PC-3 (cell line): ENCODE measurements at places on chromosomes 5 and 9. TPM values are rescaled to one million over a fixed set of nuclear protein-coding genes. Genes with fewer than 3 reads are reported as not detected.

Gene PCDHB15
- total RNA-seq: not detected in 2 replicates

Gene PCDHGB2
- 1.4 and 2.2 TPM in 2 replicates for total RNA-seq

Gene DAB2IP
- total RNA-seq: 15.2 and 17.6 TPM in 2 replicates

Gene ACTBL2
- 0.11 and 0.12 TPM in 2 replicates for total RNA-seq

Gene SLC6A19
- total RNA-seq: not detected in 2 replicates

Gene NMRK1
- 7.0 and 9.7 TPM in 2 replicates for total RNA-seq

Gene PCDHA4
- total RNA-seq: 1.5 and 1.6 TPM in 2 replicates

Gene PCDHGA6
- total RNA-seq: 1.3 and 1.6 TPM in 2 replicates

GRCh38 chr9:96139592-96140295 is 162.2 kb downstream of the HSD17B3 start:
- H3K27ac ChIP-seq: no peak overlapping the region
- no peaks in the 10 kb centered on the region; the same call in 1 of the 2 replicates for H3K4me1 ChIP-seq
- H3K4me3 ChIP-seq: no peak overlapping the region
- H3K27me3 ChIP-seq: 0 out of 2 replicates have a peak, but pooled peaks cover 17% of the 10 kb centered on the region
- DNase-seq: peak; percentile 11

DNA sequence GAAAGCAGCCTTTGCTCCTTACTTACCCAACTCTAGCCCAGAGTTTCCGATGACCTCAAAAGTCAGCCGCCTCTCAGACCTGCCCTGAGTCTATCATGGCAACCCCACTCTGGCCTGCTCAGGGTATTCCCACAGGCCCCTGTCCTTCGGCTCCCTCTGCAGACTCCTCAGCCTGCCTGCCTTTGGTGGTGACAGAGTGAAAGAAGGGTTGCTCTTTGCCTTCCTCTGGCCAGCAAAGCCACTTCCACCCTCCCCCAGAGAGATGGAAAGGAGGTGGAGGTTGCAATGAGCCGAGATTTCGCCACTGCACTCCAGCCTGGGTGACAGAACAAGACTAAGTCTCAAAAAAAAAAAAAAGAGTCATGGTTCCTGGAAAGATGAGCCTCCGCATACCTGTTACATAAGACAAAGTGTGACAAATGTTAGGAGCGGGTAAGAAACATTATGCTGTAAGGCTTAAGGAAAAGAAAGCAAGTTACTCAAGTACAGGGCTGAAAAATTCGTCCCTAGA is 2.3 kb upstream of the SMIM33 start:
- no peak overlapping the region for H3K27ac ChIP-seq
- no peak overlapping the region for H3K4me3 ChIP-seq
- no peaks in the 10 kb centered on the region for H3K4me1 ChIP-seq
- no peak for DNase-seq

DNA sequence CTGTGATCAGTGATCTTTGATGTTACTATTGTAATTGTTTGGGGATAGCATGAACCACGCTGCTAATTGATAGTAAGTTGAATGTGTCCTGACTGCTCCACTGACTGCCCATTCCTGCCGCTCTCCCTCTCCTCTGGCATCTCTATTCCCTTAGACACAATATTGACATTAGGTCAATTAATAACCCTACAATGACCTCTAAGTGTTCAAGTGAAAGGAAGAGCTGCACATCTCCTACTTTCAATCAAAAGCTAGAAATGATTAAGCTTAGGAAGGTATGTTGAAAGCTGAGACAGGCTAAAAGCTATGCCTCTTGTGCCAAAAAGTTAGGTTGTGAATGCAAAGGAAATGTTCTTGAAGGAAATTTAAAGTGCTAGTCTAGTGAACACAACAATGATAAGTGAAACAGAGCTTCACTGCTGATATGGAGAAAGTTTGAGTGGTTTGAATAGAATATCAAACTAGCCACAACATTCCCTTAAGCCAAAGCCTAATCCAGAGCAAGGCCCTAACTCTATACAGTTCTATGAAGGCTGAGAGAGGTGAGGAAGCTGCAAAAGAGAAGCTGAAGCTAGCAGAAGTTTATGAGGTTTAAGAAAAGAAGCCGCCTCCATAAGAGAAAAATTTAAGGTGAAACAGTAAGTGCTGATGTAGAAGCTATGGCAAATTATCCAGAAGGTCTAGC is 12.9 kb downstream of the CLINT1 start:
- H3K4me1 ChIP-seq: peaks cover 14% of the 10 kb centered on the region
- H3K36me3 ChIP-seq: peaks cover 6% of the 10 kb centered on the region; the same call in 1 of the 2 replicates
- no peak overlapping the region for H3K4me3 ChIP-seq
- H3K27ac ChIP-seq: no peak overlapping the region
- DNase-seq: no peak
- no peaks in the 10 kb centered on the region for H3K27me3 ChIP-seq

- H3K27ac ChIP-seq: no peak overlapping the region
- no peak overlapping the region for H3K4me3 ChIP-seq
- peak; percentile 79 for DNase-seq
- H3K36me3 ChIP-seq: no peaks in the 10 kb centered on the region
These were observed 39.4 kb upstream of the MAP1B start for GRCh38 chr5:72067682-72068470.

DNA sequence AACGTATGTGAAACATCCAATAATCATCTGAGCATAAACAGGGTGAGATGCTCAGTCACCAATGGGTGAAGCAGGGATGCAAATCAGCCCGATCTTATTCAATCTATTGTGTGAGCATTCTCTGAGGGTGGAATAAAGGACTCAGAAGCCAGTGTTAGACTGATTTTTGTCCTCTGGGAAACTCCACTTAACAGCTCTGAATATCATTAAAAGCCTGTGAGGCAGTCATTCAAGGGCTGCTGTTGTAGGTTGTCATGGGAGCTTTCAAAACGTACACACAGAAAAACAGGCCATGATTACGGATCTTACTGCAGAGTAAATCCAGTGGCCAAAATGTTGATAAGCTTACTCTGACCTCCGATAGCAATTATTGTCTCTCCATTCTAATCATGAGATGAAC is 266.5 kb upstream of the EFNA5 start:
- 0 out of 2 replicates have a peak, but pooled peaks cover 6% of the 10 kb centered on the region for H3K4me1 ChIP-seq
- no peaks in the 10 kb centered on the region for H3K36me3 ChIP-seq
- H3K27ac ChIP-seq: no peak overlapping the region
- H3K27me3 ChIP-seq: no peaks in the 10 kb centered on the region

- H3K4me3 ChIP-seq: no peak overlapping the region
- no peaks in the 10 kb centered on the region for H3K36me3 ChIP-seq
- no peak for DNase-seq
These were observed 560.6 kb downstream of the PTPRD start for GRCh38 chr9:10052181-10052580.

DNA sequence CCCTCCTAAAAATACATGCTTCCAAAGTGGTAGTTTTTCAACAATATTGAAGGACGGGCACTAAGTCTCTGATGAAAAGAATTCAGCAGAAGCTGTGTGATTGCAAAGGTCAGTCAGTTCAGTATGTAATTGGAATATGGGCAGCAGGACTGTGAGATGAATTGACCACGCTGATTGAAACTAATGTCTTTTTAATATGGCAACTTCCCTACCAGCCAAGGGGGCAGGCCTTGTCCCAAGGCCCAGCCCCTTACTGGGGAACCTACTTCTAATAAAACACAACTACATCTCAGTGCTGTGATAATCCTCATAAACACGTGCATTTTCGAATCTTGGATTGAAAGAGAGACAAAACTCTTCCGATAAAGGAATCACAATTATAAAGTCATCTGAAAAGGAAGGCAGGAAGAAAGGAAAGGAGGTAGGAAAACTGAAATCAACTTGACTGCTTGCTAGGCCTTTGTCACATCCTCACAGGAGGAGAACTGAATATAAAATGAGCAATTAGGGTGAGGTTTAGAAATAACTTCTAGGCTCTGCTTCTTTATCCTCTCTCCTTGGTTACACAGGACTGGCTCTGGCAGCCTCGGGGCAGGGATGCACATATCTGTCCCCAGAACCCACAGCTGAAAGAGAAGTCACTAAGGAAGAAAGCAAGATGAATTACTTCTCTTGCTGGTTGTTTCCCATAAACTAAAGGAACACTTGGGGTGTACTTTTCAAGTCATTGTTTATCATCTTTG is 281.9 kb downstream of the GLIS3 start:
- H3K4me3 ChIP-seq: no peak overlapping the region
- no peak overlapping the region for H3K27ac ChIP-seq
- H3K27me3 ChIP-seq: no peaks in the 10 kb centered on the region
- no peak for DNase-seq
- H3K36me3 ChIP-seq: no peaks in the 10 kb centered on the region
- peaks cover 41% of the 10 kb centered on the region for H3K4me1 ChIP-seq

GRCh38 chr5:172541773-172542136 is 87.4 kb upstream of the SH3PXD2B start:
- no peaks in the 10 kb centered on the region for H3K4me1 ChIP-seq
- H3K27me3 ChIP-seq: peaks cover 41% of the 10 kb centered on the region
- no peaks in the 10 kb centered on the region for H3K36me3 ChIP-seq
- no peak overlapping the region for H3K27ac ChIP-seq
- no peak for DNase-seq
- H3K4me3 ChIP-seq: no peak overlapping the region

DNA sequence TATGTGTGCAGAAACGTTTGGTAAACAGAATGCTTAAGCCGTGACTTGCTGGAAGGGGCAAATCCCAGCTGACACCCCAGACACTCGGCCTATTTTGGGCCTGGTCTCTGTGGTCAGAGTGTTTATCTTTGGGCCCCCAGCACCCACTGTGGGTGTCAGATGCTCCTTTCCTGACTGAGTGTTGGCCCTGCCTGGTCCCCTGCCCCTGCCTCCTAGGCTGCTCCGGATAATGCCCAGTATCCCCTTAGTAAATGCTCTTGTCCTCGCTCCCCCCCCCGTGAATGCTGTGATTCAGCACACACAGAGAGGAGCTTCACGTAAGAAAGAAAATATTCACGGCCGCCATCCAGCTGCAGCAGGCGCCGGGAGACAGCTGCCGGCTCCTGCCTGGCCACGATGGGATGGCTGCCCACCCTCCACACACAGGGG is 11.3 kb upstream of the ANGPTL2 start:
- H3K36me3 ChIP-seq: no peaks in the 10 kb centered on the region
- H3K27me3 ChIP-seq: no peaks in the 10 kb centered on the region
- peaks cover 21% of the 10 kb centered on the region for H3K4me1 ChIP-seq
- H3K27ac ChIP-seq: no peak overlapping the region
- no peak overlapping the region for H3K4me3 ChIP-seq

GRCh38 chr5:68342693-68343092 is 127.1 kb downstream of the PIK3R1 start:
- DNase-seq: no peak
- no peaks in the 10 kb centered on the region for H3K36me3 ChIP-seq
- peaks cover 14% of the 10 kb centered on the region; the same call in 1 of the 2 replicates for H3K4me1 ChIP-seq
- no peak overlapping the region for H3K27ac ChIP-seq
- H3K27me3 ChIP-seq: no peaks in the 10 kb centered on the region

DNA sequence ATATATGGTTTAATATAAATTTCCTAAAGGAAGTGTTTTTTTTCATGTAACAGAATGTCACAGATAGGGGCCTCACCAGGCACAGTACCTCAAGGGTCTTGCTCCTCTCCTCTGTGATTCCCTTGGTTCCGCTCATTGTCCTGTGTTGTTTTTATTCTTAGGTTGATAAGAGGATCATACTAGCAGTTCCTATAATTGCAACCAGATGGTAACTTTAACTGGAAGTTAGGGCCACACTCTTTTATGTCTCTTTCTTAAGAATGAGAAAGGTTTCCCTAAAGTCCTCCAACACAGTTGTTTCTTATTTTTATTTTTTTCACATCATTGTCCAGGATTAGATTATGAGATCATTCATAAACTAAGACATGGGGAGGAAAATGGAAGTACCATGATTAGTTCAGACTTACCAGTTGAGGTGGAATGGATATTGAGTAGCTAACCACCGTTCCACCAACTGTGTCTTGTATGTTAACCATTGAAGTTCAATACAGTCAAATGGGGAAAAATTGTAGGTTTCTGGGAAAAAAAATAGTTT is 41.1 kb downstream of the FAM174A start:
- no peak overlapping the region for H3K27ac ChIP-seq
- H3K4me3 ChIP-seq: no peak overlapping the region
- H3K4me1 ChIP-seq: peaks cover 8% of the 10 kb centered on the region

- DNase-seq: no peak
- no peaks in the 10 kb centered on the region for H3K27me3 ChIP-seq
- H3K36me3 ChIP-seq: no peaks in the 10 kb centered on the region
- peaks cover 14% of the 10 kb centered on the region for H3K4me1 ChIP-seq
These were observed 5.0 kb downstream of the INPP5E start for GRCh38 chr9:136434580-136435169.

DNA sequence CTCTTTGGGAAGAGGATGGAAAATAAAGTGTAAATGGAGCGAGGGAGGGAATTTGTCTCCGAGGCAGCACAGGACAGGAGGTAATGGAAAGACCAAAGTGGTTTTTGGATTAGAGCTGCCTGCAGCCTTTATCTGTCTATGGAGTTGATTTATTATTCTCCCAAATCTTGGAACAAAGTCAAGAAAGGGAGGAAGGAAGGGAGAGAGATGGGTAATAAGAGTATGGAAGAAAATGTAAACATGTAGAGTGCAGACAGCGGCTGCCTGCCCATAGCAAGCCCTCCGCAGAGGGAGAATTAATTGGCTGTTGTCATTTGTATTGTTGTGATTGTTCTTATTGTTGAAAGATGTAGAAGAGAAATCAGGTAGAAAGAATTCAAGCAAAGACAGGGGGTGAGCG is 15.7 kb downstream of the KCNIP1 start:
- peaks cover 19% of the 10 kb centered on the region for H3K27me3 ChIP-seq
- H3K27ac ChIP-seq: no peak overlapping the region
- no peak for DNase-seq
- H3K4me1 ChIP-seq: no peaks in the 10 kb centered on the region
- H3K36me3 ChIP-seq: no peaks in the 10 kb centered on the region
- H3K4me3 ChIP-seq: no peak overlapping the region

GRCh38 chr5:25107853-25108252 is 463.1 kb upstream of the CDH10 start:
- peak overlapping the region; percentile 44 for H3K27ac ChIP-seq
- peaks cover 12% of the 10 kb centered on the region; the same call in 1 of the 2 replicates for H3K4me1 ChIP-seq
- H3K36me3 ChIP-seq: no peaks in the 10 kb centered on the region
- peak overlapping the region; percentile 44 for H3K4me3 ChIP-seq

DNA sequence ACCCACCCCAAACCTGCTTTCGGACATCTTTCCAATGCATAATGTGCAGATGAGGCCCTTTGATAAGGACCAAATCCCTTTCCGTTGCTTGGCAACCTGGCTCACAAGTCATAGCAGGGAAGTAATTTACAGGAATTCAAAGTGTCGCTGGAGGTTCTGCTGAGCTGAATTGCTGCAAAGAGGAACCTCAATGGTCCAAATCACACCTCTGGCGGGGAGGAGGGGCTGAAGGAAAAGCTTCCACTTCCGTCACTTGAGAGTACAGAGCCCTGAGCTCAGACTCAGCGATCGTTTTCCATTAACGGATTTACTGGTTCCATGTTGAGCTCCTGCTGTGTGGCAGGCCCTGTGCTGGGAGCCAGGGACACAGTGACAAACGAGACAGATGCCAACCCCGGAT is 99.3 kb downstream of the KCNIP1 start:
- no peaks in the 10 kb centered on the region; the same call in 1 of the 2 replicates for H3K27me3 ChIP-seq
- H3K4me3 ChIP-seq: no peak overlapping the region
- DNase-seq: no peak
- H3K27ac ChIP-seq: no peak overlapping the region
- H3K36me3 ChIP-seq: no peaks in the 10 kb centered on the region
- H3K4me1 ChIP-seq: 0 out of 2 replicates have a peak, but pooled peaks cover 1% of the 10 kb centered on the region

- no peaks in the 10 kb centered on the region for H3K36me3 ChIP-seq
- H3K27me3 ChIP-seq: no peaks in the 10 kb centered on the region
- H3K4me3 ChIP-seq: no peak overlapping the region
- no peaks in the 10 kb centered on the region for H3K4me1 ChIP-seq
- H3K27ac ChIP-seq: no peak overlapping the region
These were observed 9.6 kb upstream of the NSD1 start for GRCh38 chr5:177123789-177124485.

- no peak overlapping the region for H3K4me3 ChIP-seq
- H3K4me1 ChIP-seq: peaks cover 7% of the 10 kb centered on the region; the same call in 1 of the 2 replicates
- H3K27me3 ChIP-seq: no peaks in the 10 kb centered on the region
- no peak overlapping the region for H3K27ac ChIP-seq
- H3K36me3 ChIP-seq: no peaks in the 10 kb centered on the region
- no peak for DNase-seq
These were observed 130.3 kb upstream of the CNTLN start for GRCh38 chr9:17004500-17004899.
